ENCODE measurements at places on chromosomes 13 and 19. TPM values are rescaled to one million over a fixed set of nuclear protein-coding genes. Genes with fewer than 3 reads are reported as not detected.

ZNF540 gene
- 0.81 TPM for total RNA-seq

ZNF45 gene
- 21.7 TPM for total RNA-seq

PCDH17 gene
- 0.40 TPM for total RNA-seq

MCEMP1 gene
- total RNA-seq = not detected

TUBA3C gene
- not detected for total RNA-seq

ADGRE2 gene
- total RNA-seq = 0.06 TPM

ATXN8OS gene
- total RNA-seq = not detected

RUBCNL gene
- 0.31 TPM for total RNA-seq

LHB gene
- total RNA-seq = not detected

PNMA8A gene
- total RNA-seq = 4.8 TPM

SELENOV gene
- not detected for total RNA-seq

TEX26 gene
- not detected for total RNA-seq

PABPC3 gene
- 0.12 TPM for total RNA-seq

GPC5 gene
- total RNA-seq = not detected

ELSPBP1 gene
- total RNA-seq = not detected

CLIP3 gene
- total RNA-seq = 3.4 TPM

RPS16 gene
- total RNA-seq = 131 TPM

ZNF701 gene
- 11.8 TPM for total RNA-seq

INSR gene
- total RNA-seq = 19.9 TPM

ZNF729 gene
- not detected for total RNA-seq

PDX1 gene
- total RNA-seq = not detected

DIS3 gene
- total RNA-seq = 41.9 TPM

FOXA3 gene
- not detected for total RNA-seq

STOML3 gene
- not detected for total RNA-seq

APOC4 gene
- not detected for total RNA-seq

ZNF575 gene
- total RNA-seq = 0.26 TPM

CCL25 gene
- total RNA-seq = not detected

RASIP1 gene
- total RNA-seq = 1.1 TPM

AP1M2 gene
- total RNA-seq = 0.19 TPM

PLA2G4C gene
- total RNA-seq = 22.1 TPM

CYP2A6 gene
- not detected for total RNA-seq

SOX1 gene
- not detected for total RNA-seq

ZNF628 gene
- 0.66 TPM for total RNA-seq

PPFIA3 gene
- 1.8 TPM for total RNA-seq

CD70 gene
- total RNA-seq = not detected

NLRP12 gene
- under 0.01 TPM for total RNA-seq
